ENCODE measurements at places on chromosomes 2 and 18. TPM values are rescaled to one million over a fixed set of nuclear protein-coding genes. Genes with fewer than 3 reads are reported as not detected.

The CXCR2 gene
- 0.45 TPM for total RNA-seq

The BCL11A gene
- total RNA-seq: 0.50 TPM

The CD207 gene
- total RNA-seq: not detected

The CHRNG gene
- total RNA-seq: not detected

The CNDP1 gene
- 66.3 TPM for total RNA-seq

The UGT1A10 gene
- total RNA-seq: 0.45 TPM

The GLI2 gene
- 0.30 TPM for total RNA-seq

The UGT1A5 gene
- total RNA-seq: 4.6 TPM

The GALR1 gene
- total RNA-seq: not detected

The DHX57 gene
- total RNA-seq: 4.2 TPM

The GPAT2 gene
- 1.3 TPM for total RNA-seq

The EML6 gene
- 1.6 TPM for total RNA-seq

The FSIP2 gene
- total RNA-seq: 0.05 TPM

DNA sequence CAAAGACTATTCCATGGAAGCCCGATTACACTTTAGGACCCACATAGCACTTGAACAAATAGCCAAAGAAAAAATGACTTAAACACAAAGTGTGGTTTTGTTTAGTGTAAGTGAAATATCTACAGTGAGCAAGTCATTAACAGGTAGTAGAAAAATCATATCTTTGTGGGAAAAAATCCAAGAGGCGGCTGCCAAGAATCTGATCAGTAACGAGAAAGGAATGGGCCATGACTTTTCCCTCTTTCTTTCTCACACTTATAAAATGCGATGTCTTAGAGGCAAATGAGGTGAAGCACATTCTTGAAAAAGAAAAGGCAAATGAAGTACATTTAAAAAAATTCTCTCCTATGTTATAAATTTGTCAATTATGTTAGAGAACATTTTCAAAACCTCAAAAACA is 12.9 kb upstream of the GEMIN6 start:
- no peak for DNase-seq

DNA sequence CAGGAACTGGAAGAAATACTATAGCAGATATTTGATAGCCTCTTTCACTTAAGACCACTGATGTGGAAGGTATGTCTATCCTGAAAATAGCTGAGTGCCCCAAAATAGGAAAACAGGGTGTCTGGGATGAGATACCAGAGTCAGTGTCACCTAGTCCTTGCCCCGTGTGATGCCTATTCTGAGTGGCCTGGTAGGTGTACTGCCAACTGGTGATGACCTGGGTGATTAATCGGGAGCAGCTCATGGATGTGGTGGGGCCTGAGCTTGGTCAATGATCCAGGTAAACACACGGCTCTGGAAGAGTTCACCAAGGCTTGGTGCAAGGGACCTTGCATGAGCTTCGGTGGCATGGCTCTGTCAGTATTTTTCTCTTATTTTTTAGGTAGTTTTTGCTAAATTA is 95.2 kb downstream of the TANC1 start:
- DNase-seq: no peak

DNA sequence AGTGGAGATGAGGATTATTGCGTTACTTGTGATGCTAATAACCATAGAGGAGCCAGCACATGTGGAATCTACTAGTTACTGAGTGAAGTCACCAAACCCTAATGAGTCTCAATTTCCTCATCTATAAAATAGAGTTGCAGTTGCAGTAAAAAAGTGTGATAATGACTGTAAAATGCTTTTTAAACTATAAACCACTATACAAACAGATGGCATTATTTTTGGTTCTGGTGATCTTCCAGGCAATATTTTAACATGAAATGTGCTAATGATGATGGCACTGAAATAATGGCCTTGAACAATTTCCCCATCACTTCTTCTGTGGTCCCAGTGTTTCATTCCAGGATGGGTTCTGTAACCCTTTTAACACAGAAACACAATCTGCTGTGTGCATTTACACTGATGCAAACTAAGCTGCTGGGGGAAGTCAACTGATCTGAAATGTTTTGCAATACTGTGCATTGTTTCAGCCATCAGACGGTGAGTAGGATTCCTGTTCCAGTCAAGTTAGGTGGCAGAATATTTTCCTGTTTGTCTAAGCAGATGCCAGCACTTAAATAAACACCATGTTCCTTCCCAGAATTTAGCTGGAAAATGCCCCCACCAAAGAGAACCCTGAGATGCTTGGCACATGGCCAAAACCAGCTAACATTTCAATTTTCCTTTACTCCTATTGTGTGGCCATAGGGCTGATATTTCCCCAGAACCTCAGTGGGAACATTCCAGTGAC is 52.6 kb downstream of the TACR1 start:
- DNase-seq: no peak

DNA sequence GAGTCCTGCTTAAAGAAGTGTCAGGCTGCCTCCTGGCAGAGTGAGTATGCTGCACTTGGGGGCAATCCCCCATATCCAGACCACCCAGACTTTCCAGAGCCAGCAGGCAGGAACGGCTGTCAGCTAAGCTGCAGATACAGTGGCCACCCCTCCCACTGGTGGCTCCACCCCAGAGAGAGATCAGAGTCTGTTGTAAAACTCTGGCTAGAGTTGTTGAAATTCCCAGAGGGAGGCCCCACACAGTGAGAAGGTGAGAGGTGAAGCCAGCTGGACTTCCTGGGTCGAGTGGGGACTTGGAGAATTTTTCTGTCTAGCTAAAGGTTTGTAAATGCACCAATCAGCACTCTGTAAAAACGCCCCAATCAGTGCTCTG is 533.8 kb upstream of the ACVR2A start:
- DNase-seq: no peak

DNA sequence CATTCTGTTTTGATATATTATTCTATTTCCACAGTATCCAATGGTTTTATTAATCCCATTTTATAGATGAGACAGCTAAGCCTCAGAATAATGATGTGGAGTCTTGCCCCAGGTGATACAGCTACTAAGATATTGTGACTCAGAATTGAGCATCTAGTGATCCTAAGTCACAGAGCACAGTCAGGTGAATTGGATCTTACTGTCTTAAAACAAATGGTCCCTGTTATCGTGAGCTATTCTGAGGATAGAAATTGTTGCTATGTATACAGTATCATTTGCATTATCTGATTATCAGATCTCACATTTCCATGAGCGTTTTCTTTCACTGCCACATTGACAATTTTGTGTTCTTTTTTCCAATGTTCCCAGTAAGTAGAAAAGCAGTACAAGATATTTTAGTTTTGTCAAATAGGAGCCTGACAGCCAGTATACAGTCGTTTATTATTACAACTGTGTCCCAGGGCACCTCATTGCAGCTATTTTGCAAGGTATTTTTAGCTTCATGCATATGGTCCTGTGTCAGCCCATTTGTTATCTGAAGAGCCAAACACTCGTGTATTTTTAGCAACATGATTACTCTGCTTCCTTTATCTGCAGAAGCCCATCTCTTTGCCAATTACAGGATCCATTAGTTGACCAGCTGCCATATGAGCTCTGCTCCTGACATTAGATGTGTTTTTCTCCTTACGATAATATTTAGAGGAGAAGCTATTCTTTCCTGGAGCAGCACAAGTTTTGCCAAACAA is 25.1 kb upstream of the SGPP2 start:
- no peak for DNase-seq

DNA sequence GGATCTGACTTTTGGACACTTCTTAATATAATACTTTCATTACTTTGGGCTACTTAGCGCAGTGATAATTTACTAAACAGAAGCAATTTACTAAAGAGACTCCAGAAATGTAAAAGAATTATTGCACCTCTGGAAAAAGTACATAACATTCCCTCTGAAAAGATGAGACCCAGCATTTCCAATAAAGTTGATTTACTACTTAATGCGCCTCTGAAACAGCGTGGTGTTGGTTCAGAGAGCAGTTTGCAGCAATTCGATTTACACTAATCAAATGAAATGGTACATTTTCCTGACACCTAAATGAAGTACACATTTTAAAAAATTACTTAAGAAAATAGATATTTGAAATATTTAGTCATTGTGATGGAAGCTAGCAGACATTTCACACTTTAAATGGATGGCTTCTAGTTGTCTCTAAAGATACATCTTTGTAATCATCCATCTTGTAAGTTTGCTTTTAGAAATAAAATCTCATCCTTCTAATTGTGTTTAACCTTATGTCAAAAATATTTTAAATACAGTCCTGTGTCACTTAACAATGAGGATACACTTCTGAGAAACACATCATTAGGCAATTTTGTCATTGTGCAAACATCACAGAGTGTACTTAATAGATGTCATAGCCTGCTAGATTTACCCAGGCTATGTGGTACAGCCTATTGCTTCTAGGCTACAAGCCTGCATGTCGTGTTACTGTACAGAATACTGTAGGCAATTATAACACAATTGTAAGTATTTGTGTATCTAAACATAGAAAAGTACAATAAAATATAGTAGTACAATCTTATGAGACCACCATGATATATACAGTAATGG is 284.6 kb upstream of the UBE2E3 start:
- no peak for DNase-seq

GRCh38 chr2:96089356-96090195 is 26.8 kb downstream of the ADRA2B start:
- peak; percentile 45 for DNase-seq

DNA sequence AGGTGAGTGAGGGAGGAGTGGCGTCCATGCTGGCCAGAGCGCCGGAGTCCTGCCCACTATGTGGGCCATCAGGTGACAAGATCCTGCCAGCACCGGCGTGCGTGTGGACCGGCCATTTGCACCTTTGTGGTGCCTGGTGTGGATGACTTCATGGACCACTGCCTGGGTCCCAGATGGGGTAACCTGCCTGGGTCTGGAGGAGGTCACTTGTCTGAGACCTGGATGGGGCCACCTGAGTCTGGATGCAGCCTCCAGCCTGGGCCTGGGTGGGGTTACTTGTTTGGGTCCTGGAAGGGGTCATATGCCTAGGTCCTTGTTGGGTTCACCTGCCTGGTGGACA is 299.6 kb downstream of the NDUFA10 start:
- no peak for DNase-seq

GRCh38 chr2:12773586-12774394 is 57.1 kb downstream of the TRIB2 start:
- no peak for DNase-seq

- peak; percentile 40 for DNase-seq
Measured at GRCh38 chr2:241033336-241033987, 35.0 kb downstream of the SNED1 start.

GRCh38 chr2:240284503-240285259 is 144.2 kb upstream of the OTOS start:
- DNase-seq: no peak

GRCh38 chr2:217695033-217695520 is 307.7 kb downstream of the TNS1 start:
- no peak for DNase-seq

DNA sequence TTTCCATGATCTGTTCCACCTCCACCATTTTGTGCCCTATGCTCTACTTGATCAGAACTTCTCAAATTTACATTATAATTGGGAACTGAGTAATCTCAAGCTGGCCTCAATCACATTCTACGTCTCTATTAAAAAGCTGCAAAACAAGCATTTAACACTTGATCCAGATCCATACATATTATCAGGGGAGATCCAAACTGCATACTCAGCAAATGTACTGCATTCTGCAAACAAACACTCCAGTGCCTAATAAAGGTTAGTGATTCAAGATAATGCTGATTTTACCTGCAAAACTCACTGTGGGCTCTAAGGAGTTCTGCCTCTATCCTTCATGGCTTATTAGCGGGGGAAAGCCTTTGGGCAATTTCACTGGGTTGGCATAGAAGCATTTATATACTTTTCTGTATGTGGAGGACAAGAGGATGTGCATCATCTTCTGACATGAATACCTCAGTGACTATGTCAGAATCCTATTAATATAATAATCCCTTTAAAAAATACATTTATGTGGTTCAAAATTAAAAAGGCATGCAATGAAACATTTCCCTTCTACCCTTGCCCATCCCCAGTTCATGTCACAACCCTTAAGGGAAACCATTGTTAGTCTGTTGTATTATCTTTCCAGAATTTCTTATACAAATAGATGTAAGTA is 40.2 kb downstream of the GALNT14 start:
- no peak for DNase-seq

DNA sequence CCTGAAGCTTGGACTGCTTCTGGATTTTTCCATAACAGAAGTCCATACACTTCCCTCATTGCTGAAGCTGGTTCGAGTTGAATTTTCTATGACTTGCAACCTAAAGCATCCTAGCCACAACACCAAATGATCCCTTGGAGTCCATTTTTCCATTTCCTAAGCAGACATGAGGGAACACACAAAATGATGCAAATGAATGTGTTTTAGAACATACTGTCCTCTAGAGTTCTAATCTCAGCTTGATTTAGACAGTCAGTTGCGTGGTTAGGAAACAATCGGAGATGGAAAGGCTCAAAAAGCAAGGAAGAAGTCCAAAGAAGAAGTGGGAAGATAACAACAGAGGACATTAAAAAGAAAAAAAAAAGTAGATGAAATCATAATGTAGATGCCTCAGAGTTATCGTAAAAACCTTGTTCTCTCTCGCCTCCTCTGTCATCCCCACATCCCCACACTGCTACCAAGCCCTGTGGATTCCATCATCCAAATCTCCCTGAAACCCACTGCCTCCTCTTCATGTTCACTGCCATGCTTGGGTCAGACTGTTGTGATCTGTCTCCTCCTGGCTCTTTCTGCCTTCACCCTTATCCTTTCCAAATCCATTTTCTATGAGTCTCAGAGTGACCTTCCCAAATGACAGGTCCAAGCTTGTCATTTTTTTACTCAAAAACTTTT is 58.4 kb downstream of the TMEM247 start:
- no peak for DNase-seq

DNA sequence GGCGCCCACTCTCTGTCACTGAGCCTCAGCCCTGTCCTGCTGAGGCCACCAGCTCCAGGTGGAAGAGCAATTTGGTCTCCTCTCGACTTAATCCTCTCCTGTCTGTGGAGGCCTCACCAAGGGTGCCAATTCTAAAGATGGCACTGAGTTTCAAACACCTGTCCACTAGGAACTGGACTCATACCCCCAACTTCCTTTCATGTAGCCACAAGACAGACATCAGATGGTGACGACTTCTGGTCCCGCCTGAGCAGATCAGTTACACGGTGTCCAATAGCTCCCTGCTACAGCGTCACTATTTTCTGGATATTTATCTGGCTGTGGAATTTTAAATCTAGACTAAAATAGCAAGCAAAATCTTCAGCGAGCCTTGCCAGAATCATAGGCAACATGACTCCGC is 24.5 kb upstream of the SP5 start:
- DNase-seq: no peak

- DNase-seq: no peak
Measured at GRCh38 chr18:38709122-38709521, 1143.5 kb upstream of the CELF4 start.

DNA sequence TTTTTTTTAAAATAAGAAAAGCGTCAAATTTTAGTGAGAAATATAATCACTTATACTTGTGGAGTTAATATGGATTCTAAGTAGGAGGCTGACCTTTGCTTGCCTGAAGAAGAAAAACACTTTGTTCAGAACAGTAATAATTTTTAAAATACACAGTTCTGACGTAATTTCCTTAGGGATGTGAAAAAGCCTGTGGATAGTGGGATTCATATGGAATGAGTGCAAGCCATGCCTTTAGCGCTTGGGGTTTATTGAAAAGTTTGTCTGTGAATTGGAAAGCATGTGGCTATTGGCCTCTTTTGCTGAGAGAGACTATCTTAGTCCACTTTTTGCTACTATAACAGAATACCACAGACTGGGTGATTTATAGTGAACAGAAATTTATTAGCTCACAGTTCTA is 151.3 kb downstream of the CCDC85A start:
- no peak for DNase-seq

Data from left lobe of liver (tissue), 2 donors.